ENCODE measurements at places on chromosomes 6 and 20. TPM values are rescaled to one million over a fixed set of nuclear protein-coding genes. Genes with fewer than 3 reads are reported as not detected.

The FANCE gene
- 2.9 TPM for total RNA-seq

The FAM83C gene
- total RNA-seq: not detected

The BANF2 gene
- total RNA-seq: not detected

The TP53TG5 gene
- not detected for total RNA-seq

The IMPG1 gene
- not detected for total RNA-seq

The NNAT gene
- total RNA-seq: not detected

The SDHAF4 gene
- total RNA-seq: 4.5 TPM
